T1000 (cell line): ENCODE measurements at places on chromosomes 4 and X.

GRCh38 chrX:113800955-113801354, 782.9 kb upstream of the HTR2C start:
- no peak for DNase-seq

GRCh38 chr4:153785910-153786721, 2.8 kb downstream of the SFRP2 start:
- no peak for DNase-seq

GRCh38 chrX:25012433-25012735, 3.4 kb downstream of the ARX start:
- DNase-seq = no peak

- no peak for DNase-seq
Observed at GRCh38 chr4:13633671-13634070, 6.1 kb upstream of the BOD1L1 start.

- DNase-seq = no peak
Observed at GRCh38 chr4:110624904-110625494, 2.1 kb upstream of the PITX2 start.

GRCh38 chrX:24169211-24169610, 19.7 kb downstream of the ZFX start:
- DNase-seq = no peak

DNA sequence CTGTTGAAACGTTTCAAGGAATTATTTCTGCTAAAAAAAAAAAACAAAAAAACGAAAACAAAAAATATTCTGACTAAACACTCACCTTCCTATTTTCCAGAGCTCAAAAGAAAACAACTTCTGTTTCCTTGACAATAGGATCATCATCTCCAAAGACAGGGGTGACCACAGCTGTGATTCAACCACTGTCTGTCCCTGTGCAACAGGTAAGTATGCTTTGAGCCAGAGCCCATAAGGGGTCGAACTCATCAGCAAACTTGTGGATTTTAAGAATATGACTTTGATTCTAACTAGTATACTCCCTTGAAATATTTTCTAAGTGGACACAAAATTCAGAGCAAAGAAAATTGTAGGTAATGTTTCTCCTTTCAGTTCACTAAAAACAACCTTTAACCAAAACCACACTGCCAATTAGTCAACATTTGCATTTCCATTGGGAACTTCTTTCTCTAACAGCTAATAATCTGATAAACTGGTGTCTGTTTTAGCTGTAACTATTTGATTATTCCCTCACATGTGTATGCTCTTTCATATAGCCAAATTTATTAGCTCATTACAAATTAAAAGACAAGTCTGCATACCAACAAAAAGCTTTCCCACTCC, 186.1 kb downstream of the PALLD start:
- DNase-seq = no peak

GRCh38 chrX:25873196-25873595, 264.9 kb upstream of the MAGEB18 start:
- no peak for DNase-seq

DNA sequence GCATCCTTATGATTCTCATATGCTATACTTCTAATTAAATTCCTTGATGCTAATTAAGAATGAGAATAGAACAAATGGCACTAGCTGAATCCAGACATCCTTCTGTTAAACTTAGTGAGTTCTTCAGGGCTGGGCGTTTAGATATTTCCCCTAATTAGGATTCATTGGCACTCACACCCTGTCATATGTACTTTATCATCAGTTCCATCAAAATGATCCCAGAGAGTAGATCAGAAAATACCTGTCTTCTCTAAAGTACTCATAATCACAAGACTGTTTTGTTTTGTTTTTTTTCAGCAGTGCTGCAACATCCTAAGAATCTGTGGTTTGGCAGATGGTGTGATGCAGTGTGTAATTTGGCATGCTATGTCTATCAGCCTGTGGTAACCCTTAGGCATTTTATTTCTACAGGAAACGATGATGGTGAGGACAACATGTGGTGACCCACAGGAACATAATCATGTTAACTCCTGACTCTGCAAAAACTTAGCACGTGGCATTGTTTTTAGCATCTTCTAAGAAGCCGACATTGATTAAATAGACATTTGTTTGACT, 2528.4 kb downstream of the ARAP2 start:
- DNase-seq = peak; percentile 5

- no peak for DNase-seq
Observed at GRCh38 chrX:138191998-138192397, 519.5 kb downstream of the FGF13 start.
